ENCODE measurements at places on chromosomes 16 and 17.
A peak's percentile ranks its signal among the peaks of the same experiment; 100 is the strongest.

DNA sequence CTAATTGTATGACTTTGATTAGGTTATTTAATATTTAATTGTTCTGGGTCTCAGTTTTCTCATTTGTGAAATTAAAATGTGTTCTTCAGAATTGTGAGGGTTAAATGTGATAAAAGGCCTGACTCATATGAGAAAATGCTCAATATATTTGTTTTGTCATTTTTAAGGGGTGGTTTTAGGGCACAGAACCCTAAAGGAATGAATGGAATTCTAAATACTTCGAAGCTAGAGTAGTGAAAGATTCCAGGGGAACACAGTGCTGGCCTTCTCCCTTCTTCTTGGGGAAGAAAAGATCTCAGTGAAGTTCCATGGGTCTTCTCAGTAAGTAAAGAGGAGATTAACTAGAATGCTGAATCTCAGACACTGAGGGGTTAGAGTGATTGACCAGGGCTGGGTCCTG is 3.9 kb upstream of the SMPD3 start:
- DNase-seq = no peak

GRCh38 chr16:35210681-35211433 is 1751.4 kb downstream of the TP53TG3F start:
- DNase-seq = no peak

DNA sequence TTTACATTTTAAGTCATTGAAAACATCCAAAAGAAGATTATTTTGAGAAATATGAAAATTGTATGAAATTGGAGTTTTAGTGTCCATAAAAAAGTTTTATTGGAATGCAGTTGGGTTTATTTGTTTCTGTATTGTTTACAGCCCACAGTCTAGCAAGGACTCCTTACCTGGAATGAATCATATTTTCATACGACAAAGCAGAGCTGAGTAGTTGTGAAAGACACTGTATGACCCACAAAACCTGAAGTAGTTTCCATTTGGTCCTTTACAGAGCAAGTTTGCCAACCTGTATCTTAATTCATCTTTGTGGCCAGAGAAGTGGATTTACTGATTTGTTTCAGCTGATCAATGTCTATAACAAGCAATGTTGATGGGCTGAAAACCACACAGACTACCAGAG is 10.3 kb downstream of the CCL18 start:
- DNase-seq = no peak

DNA sequence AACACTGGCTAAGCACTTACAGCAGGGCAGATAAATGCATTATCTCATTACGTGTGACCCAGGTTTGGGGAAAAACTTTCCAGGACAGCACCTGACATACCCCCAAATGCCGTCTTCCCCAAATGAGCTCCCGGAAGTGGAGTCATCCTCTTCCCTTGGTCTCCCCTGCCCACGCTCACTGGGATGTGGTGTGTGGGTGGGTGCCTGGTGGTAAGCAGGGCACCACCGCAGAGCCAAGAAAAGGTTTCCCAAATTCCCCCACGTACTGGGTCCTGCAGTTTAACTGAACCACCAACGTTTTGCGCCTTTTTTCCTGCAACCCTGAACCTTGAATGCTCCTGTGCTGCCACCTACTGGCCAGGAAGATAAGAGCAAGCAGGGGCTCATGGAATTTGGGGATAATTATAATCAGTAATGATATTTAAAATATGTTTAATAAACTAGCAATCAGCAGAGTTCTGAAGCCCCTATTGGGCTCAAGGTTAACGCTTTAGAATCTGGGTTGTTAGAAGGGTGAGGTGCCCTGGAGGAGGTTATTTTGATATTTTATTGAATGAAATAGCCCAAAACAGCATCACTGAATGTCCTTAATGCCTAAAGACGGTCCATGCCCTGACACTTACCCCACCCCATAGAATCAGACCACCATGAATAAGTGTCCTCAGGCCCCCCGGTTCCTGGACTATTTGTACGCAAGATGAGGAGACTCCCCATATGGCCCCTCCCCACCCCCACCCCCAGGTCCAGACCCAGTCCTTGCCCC is 8.0 kb downstream of the SPPL2C start:
- peak; percentile 73 for DNase-seq

DNA sequence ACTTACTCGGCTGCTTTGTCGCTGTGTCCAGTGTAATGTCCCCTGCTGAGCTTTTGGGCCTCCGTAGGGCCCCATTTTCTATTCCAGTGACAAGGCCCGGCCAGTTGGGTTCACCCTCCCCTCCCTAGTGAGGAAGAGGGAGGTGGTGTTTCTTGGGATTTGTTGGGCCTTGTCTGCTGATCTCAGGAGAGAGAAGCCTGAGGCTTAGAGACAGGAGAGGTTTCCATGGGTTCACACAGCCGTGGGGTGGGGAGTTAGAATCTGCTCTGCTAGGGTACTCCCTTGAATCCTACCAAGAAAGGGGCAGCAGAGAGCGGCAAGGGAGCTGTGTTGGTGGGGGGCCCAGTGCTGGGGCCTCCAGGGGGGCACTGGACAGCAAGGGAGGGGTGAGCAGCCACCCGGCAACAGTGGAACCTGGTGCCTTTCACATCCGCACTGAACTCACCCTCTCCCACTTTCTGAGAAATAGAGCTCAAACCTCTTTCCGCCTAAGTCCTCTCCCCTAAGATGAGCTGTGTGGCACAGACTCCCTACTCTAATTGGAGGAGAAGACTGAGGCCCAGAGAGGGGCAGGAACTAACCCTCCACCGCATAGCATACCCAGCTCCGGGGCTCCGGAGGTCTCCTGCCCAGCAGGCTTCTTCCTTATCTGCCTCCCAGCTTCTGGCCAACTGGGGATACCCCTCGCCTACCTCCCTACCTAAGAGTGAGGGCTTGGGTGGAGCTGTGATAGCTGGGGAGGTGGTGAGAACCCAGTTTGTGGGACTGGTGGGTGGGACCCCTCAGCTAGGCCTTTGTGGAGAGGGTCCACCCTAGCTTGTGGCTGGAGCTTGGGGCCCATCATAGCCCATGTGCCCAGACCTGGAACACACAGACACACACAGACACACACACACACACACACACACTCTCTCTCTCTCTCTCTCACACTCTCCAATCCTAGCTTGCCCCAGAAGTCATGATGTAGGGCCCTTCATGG is 6.8 kb downstream of the TBKBP1 start:
- peak; percentile 29 for DNase-seq
